ENCODE measurements at places on chromosomes 11 and 22. TPM values are rescaled to one million over a fixed set of nuclear protein-coding genes. Genes with fewer than 3 reads are reported as not detected.

C11orf65 gene
- total RNA-seq: 0.73 TPM

HEPHL1 gene
- not detected for total RNA-seq

KRTAP5-2 gene
- not detected for total RNA-seq

UBASH3B gene
- 18.0 TPM for total RNA-seq

MS4A4E gene
- not detected for total RNA-seq

OR5AL1 gene
- total RNA-seq: not detected

ARHGAP42 gene
- total RNA-seq: 16.4 TPM

UPK3A gene
- total RNA-seq: not detected

TMEM25 gene
- total RNA-seq: 16.1 TPM

EIF4ENIF1 gene
- total RNA-seq: 14.6 TPM

PPP2R1B gene
- 29.1 TPM for total RNA-seq

TSPAN18 gene
- total RNA-seq: 0.10 TPM

TMX2 gene
- 81.0 TPM for total RNA-seq

OOSP3 gene
- not detected for total RNA-seq

CCDC15 gene
- 1.3 TPM for total RNA-seq

SCGB1A1 gene
- not detected for total RNA-seq

OR8D4 gene
- total RNA-seq: not detected

MRGPRE gene
- total RNA-seq: 0.20 TPM

OR51E2 gene
- total RNA-seq: not detected

BTG4 gene
- total RNA-seq: not detected

STIM1 gene
- total RNA-seq: 48.1 TPM

LRFN4 gene
- total RNA-seq: 25.0 TPM

KRTAP5-6 gene
- total RNA-seq: not detected

SSTR3 gene
- total RNA-seq: not detected

ACR gene
- total RNA-seq: not detected

OR52D1 gene
- total RNA-seq: not detected

GGTLC3 gene
- total RNA-seq: not detected

AGBL2 gene
- total RNA-seq: 1.8 TPM

BLID gene
- total RNA-seq: 40.5 TPM
